ENCODE measurements at places on chromosomes 6 and 20. TPM values are rescaled to one million over a fixed set of nuclear protein-coding genes. Genes with fewer than 3 reads are reported as not detected.

DNA sequence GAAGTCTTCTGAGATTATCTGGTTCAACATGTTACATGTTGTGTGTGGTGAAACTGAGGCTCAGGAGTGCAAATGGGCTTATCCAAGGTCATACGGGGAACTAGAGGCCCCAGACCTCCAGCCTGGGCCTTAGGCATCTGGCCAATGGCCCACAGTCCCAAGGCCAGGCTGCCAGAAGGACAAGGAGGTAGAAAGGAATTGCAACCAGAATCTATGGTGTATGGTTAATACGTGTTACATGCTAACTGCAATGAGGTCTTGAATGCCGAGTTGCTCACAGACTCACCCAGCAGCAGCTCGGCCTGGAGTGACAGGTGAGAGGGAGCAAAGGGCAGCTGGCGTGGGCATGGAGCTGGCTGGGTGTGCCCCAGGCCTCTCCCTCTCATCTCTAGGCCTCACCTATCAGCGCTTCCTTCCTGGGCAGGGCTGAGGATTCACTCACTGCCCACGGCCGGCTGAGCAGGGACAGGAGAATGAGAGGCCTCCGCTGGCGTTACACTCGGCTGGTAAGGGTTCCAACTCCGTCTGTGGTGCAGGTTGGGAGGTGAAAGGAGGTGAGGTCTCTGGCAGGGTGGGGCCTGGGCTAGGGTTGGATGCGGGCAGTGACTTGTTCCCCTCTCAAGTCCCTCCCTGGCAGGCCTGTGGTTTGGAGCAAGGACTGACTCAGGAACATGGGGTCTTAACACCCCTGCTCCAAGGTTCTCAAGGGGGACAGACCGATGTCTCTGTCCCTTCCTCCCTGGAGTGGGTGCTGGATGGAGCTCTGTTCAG lies at the start of gene TLDC2:
TSS of gene TLDC2 (plus strand) at position 437 of the 771 bp plus-strand sequence. CDS start at position 474, 37 bp downstream.
- H3K4me1 ChIP-seq: no peaks in the 10 kb centered on the region
- H3K36me3 ChIP-seq: no peaks in the 10 kb centered on the region
- H3K4me3 ChIP-seq: no peak within 1 kb of the TSS
- DNase-seq: no peak
- no peaks in the 10 kb centered on the region for H3K27me3 ChIP-seq

Gene GLP1R
- total RNA-seq: not detected

Gene COL19A1
- 0.54 TPM for total RNA-seq

GRCh38 chr6:107735906-107736635 lies 88.0 kb downstream of the SCML4 start:
- DNase-seq: no peak
- H3K27me3 ChIP-seq: no peaks in the 10 kb centered on the region
- H3K4me3 ChIP-seq: no peak overlapping the region
- no peaks in the 10 kb centered on the region for H3K36me3 ChIP-seq

GRCh38 chr20:59006864-59007664 lies at the start of gene CTSZ:
CTSZ (minus strand) TSS chr20:59007254; CDS start chr20:59007128, 126 bp downstream.
- H3K4me1 ChIP-seq: no peaks in the 10 kb centered on the region
- peak within 1 kb of the TSS; percentile 81 for H3K4me3 ChIP-seq
- H3K36me3 ChIP-seq: no peaks in the 10 kb centered on the region
- H3K27ac ChIP-seq: peak within 1 kb of the TSS; percentile 83
- H3K27me3 ChIP-seq: no peaks in the 10 kb centered on the region

- H3K27me3 ChIP-seq: peaks cover 40% of the 10 kb centered on the region
- peak overlapping the region; percentile 38 for H3K4me3 ChIP-seq
- no peaks in the 10 kb centered on the region for H3K36me3 ChIP-seq
Observed at GRCh38 chr20:2751347-2751877, 49.0 kb downstream of the CPXM1 start.

- DNase-seq: no peak
- H3K4me1 ChIP-seq: peaks cover 12% of the 10 kb centered on the region
- H3K27me3 ChIP-seq: no peaks in the 10 kb centered on the region
- no peak overlapping the region for H3K27ac ChIP-seq
- no peaks in the 10 kb centered on the region for H3K36me3 ChIP-seq
Observed at GRCh38 chr6:5763407-5763806, 243.3 kb downstream of the NRN1 start.

- no peaks in the 10 kb centered on the region for H3K27me3 ChIP-seq
- H3K4me3 ChIP-seq: no peak overlapping the region
- peak; percentile 49 for DNase-seq
- no peaks in the 10 kb centered on the region for H3K4me1 ChIP-seq
- no peaks in the 10 kb centered on the region for H3K36me3 ChIP-seq
- no peak overlapping the region for H3K27ac ChIP-seq
Observed at GRCh38 chr6:169988769-169989550, 237.5 kb downstream of the ERMARD start.

GRCh38 chr6:113755449-113756289 lies 101.5 kb upstream of the MARCKS start:
- H3K36me3 ChIP-seq: no peaks in the 10 kb centered on the region
- H3K4me3 ChIP-seq: no peak overlapping the region
- no peaks in the 10 kb centered on the region for H3K27me3 ChIP-seq
- no peak overlapping the region for H3K27ac ChIP-seq
- H3K4me1 ChIP-seq: no peaks in the 10 kb centered on the region

DNA sequence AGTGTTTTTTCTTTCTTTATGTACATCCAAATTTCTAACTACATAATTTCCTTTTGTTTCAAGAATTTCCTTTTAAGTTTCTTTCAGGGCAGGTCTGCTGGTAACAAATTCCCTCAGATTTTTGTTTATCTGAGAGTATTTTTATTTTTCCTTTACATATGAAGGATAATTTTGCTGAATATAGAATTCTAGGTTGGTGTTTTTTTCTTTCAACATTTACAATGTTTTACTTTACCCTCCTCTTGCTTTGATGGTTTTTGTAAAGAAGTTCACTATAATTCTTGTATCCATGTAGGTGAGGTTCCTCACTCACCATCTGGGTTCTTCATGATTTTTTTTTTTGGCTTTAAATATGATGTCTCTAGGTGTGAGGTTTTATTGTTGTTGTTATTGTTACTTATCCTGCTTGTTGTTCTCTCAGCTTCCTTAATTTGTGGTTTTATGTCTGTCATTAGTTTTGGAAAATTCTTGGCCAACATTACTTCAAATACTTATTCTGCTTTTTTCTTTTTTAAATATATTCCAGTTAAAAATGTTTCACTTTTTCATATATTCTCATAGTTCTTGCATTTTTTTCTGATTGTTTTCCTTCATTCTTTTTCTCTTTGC lies 580.1 kb upstream of the CITED2 start:
- no peaks in the 10 kb centered on the region for H3K4me1 ChIP-seq
- no peak overlapping the region for H3K27ac ChIP-seq
- H3K27me3 ChIP-seq: no peaks in the 10 kb centered on the region
- DNase-seq: no peak
- no peak overlapping the region for H3K4me3 ChIP-seq

- no peak for DNase-seq
- H3K4me1 ChIP-seq: no peaks in the 10 kb centered on the region
- H3K27ac ChIP-seq: no peak overlapping the region
- no peaks in the 10 kb centered on the region for H3K27me3 ChIP-seq
Observed at GRCh38 chr6:117637770-117638169, 35.5 kb upstream of the GOPC start.

Gene RPL7L1
- 67.6 TPM for total RNA-seq

- no peak for DNase-seq
- no peaks in the 10 kb centered on the region for H3K27me3 ChIP-seq
- H3K4me3 ChIP-seq: no peak overlapping the region
- H3K4me1 ChIP-seq: peaks cover under 1% of the 10 kb centered on the region
Observed at GRCh38 chr6:20092071-20092566, 120.2 kb downstream of the MBOAT1 start.

Gene LY6G6C
- total RNA-seq: not detected

DNA sequence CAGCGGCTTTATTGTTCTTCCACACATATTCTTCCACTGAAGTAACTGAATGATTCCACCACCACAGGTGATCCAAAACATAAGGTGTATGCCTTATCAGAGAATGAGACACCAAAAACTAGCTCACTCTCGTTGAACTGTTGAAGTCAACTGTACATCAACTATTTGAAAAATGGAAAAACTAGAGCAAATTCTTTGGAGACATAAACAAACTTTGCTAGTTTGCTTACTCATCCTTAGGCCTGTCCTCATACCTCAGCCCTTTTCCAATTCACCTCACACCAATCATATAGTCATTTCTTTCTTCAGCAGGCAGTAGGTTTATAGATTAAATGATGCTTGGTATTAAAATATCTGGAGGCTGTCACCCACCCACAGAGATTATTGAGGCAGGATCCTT lies 77.1 kb upstream of the RNF217 start:
- H3K4me3 ChIP-seq: no peak overlapping the region
- no peaks in the 10 kb centered on the region for H3K36me3 ChIP-seq
- no peaks in the 10 kb centered on the region for H3K27me3 ChIP-seq
- no peak overlapping the region for H3K27ac ChIP-seq
- peaks cover 9% of the 10 kb centered on the region for H3K4me1 ChIP-seq

Gene NR2E1
- not detected for total RNA-seq

- peaks cover 7% of the 10 kb centered on the region for H3K4me1 ChIP-seq
- H3K27me3 ChIP-seq: no peaks in the 10 kb centered on the region
- DNase-seq: peak; percentile 68
Observed at GRCh38 chr6:130020073-130020906, 1.9 kb downstream of the L3MBTL3 start.

- no peak overlapping the region for H3K27ac ChIP-seq
- H3K4me1 ChIP-seq: no peaks in the 10 kb centered on the region
- no peaks in the 10 kb centered on the region for H3K27me3 ChIP-seq
- H3K36me3 ChIP-seq: no peaks in the 10 kb centered on the region
- H3K4me3 ChIP-seq: no peak overlapping the region
Observed at GRCh38 chr6:129345890-129346289, 364.1 kb downstream of the ARHGAP18 start.

DNA sequence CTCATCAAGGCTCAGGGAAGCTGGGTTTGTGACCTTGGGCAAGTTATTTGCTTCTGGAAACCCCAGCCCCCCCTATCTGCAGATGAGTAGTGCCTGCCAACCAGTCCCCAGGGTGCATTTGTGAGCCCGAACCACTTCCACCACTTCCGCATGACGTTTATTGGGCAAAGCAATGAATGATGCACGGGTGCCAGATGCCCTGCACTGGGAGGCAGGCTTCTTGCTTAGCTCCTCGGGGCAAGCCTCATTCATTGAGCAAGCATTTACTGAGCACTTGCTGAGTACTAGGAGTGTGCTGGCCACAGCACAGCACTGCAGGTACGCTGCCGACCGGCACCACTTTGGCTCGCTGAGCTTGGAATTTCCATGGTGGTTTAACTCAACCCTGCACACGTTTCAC lies 60.2 kb downstream of the GNAS-AS1 start:
- H3K4me3 ChIP-seq: no peak overlapping the region
- H3K36me3 ChIP-seq: no peaks in the 10 kb centered on the region
- H3K27me3 ChIP-seq: no peaks in the 10 kb centered on the region
- DNase-seq: no peak
- no peak overlapping the region for H3K27ac ChIP-seq

DNA sequence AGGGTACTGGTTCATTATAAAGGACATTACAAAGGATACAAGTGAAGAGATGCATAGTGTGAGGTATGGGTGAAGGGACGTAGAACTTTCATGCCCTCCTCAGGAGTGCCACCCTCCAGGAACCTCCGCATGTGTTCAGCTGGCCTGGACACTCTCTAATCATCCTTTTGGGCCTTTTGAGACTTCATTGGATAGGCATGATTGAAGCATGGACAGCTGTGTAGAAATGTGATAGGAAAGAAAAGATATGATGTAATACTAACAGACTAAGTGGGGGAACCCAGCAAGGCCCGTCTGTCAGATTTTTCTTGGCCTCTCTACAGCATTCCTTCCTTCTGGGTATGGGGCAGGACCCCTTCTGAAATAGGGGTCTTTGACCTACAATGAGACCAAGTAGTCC lies 31.1 kb downstream of the DOP1A start:
- no peaks in the 10 kb centered on the region for H3K27me3 ChIP-seq
- H3K27ac ChIP-seq: no peak overlapping the region
- H3K4me3 ChIP-seq: no peak overlapping the region
- DNase-seq: no peak
- H3K36me3 ChIP-seq: no peaks in the 10 kb centered on the region

GRCh38 chr6:54655162-54655561 lies 191.4 kb upstream of the FAM83B start:
- no peaks in the 10 kb centered on the region for H3K36me3 ChIP-seq
- no peaks in the 10 kb centered on the region for H3K4me1 ChIP-seq
- no peak overlapping the region for H3K4me3 ChIP-seq
- DNase-seq: no peak
- H3K27me3 ChIP-seq: no peaks in the 10 kb centered on the region

GRCh38 chr20:20009784-20010253 lies 7.3 kb upstream of the NAA20 start:
- H3K4me3 ChIP-seq: no peak overlapping the region
- H3K36me3 ChIP-seq: no peaks in the 10 kb centered on the region
- peaks cover 21% of the 10 kb centered on the region for H3K4me1 ChIP-seq
- H3K27ac ChIP-seq: peak overlapping the region; percentile 77
- no peak for DNase-seq

- H3K27ac ChIP-seq: no peak overlapping the region
- H3K4me3 ChIP-seq: no peak overlapping the region
- peaks cover 10% of the 10 kb centered on the region for H3K36me3 ChIP-seq
- no peaks in the 10 kb centered on the region for H3K4me1 ChIP-seq
- no peak for DNase-seq
Observed at GRCh38 chr20:25637247-25637646, 13.4 kb upstream of the NANP start.

Data from sigmoid colon (tissue), 7 donors.